ENCODE measurements at places on chromosomes 2 and 18. TPM values are rescaled to one million over a fixed set of nuclear protein-coding genes. Genes with fewer than 3 reads are reported as not detected.

The KYNU gene
- total RNA-seq: 0.27 TPM

The MAP3K19 gene
- not detected for total RNA-seq

The UGT1A1 gene
- not detected for total RNA-seq

GRCh38 chr2:113979191-113980128 is 89.6 kb downstream of the ACTR3 start:
- DNase-seq: peak; percentile 13

- DNase-seq: no peak
These were observed 326.9 kb downstream of the FSIP2 start for GRCh38 chr2:186065491-186065890.

GRCh38 chr2:221779614-221780067 is 207.5 kb upstream of the EPHA4 start:
- no peak for DNase-seq

GRCh38 chr2:128734521-128735295 is 416.0 kb upstream of the HS6ST1 start:
- DNase-seq: peak; percentile 65

GRCh38 chr2:239800785-239801386 is 224.3 kb downstream of the NDUFA10 start:
- DNase-seq: no peak

DNA sequence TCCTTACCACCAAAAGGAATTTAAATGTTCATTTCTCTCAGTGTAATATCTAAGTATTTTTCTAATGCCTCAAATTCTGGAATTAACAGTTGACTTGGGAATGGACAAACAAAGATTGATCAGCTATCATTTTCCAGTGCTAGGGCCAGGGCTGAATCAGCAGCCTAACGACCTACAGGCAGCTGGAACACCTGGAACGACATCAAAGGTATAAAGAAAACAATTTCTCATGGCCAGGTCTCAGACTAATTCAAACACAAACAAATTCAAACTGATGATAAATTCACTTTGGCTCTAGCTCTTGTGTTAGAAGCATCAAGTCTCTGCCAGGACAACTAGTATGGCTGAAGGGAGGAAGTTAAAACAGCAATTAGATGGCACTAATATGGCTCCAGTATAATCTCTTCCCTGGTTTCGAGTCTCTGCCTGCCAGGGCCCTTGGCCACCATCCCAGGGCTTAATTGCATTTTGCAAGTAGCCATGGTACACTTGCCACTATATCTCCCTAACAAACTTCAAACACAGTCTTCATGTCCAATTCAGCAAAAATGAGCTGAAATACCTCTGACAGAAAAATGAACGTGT is 70.2 kb upstream of the FSHR start:
- DNase-seq: no peak

DNA sequence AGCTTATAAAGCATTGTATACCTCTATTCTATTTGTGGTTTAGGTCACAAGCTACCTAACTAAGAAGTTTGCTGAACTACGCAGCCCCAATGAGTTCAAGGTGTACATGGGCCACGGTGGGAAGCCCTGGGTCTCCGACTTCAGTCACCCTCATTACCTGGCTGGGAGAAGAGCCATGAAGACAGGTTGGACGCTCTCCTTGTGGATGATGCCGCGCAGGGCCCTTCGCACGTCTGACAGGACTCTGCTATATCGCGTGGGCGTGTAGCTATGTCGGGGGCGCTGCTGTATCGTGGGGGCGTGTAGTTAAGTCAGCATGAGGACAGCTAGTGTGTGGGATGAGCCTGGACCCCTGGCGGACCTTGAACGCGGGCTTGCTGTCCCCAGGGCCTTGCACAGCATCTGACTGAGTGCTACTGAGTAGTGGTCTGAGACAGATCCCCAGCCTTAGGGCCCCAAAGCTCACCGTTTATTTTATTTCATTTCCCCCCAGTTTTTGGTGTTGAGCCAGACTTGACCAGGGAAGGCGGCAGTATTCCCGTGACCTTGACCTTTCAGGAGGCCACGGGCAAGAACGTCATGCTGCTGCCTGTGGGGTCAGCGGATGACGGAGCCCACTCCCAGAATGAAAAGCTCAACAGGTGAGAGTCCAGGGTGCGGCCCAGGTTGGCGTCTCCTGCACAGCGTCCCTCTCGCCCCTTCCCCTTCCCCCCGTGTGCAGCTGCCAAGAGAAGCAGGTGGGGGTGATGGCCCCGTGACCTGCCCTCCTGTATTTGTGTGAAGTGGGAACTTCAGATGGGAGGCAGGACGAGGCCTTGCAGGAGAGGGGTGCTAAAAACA is 15.6 kb upstream of the CNDP1 start:
- no peak for DNase-seq

DNA sequence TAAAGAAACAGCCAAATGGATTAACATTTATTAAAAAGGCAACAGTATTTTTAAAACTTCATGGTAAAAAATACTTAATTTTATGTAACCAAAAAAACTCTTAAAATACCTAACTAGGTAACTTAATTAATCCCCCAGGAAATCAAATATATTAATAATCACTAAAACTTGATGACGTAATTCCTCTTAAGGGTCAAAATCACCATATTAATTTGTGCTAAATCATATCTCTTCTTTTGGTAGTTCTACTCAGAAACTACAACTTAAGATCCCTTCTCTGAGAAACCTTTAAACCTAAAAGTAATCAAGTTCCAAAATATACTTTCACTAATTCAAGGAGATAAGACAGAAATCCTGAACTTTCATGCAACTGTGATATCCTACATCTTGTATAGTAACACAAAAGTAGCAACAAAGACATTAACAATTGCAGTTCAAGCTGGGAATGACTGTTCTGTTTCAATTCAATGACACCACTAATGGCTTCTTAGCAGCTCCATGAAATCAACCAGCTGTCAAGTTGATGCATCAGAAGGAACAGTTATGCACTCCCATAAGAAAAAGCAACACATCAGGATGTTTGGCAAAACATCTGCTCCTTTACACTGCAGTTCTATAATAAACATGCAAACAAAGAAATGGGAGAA is 4.0 kb downstream of the BAZ2B start:
- no peak for DNase-seq

DNA sequence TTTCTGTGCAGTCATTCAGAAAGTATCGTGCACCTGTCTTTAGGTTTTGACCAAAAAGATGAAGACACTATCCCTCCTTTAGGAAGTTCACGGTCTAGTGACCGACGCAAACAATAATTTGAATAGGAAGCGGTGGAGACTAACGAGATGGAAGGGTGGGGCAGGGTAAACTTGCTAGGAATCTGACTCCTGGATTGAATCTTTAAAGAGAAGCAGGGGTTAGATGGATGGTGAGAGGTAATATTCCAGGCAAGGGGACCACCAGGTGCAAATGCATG is 651 bp upstream of the TXNL1 start:
- DNase-seq: peak; percentile 31

GRCh38 chr18:40235836-40236235 is 1719.2 kb upstream of the PIK3C3 start:
- no peak for DNase-seq

DNA sequence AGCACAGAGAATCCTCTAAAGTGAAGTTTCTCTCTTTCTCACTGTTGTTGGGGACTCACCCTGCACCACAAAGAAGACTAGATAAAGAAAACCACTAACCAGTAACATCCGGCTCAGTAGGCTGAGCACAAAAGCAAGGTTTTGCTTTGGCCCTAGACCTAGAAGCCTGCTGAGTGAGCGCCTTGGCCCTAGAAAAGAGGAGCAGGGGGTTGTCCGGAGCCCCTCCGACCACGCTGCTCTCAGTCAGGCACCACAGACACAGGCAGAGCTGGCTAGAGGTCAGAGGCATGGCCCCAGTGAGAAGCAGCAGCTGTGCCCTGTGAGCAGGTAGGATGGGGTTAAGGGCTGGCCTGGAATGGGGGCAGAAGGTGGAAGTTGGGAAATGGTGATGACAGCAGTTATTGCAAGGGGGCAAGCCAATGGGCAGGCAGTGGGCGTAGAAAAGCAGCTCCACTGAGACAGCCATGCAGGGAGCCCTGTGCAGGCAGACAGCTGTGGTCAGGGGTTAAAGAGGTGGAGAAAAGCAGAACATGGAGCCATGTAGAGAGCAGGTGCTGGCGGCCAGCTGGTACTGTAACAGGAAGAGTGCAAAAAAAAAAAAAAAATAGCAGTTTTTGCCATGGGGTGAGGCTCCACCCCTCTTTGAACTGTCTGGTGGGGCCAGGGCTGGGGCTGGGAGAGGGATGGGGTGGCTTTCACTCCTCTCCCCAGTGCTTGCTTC is 36.9 kb upstream of the SLC14A1 start:
- no peak for DNase-seq

GRCh38 chr2:40534528-40534927 is 82.6 kb upstream of the SLC8A1 start:
- DNase-seq: peak; percentile 13

GRCh38 chr18:12315490-12315889 is 7.4 kb downstream of the TUBB6 start:
- no peak for DNase-seq

GRCh38 chr2:62391696-62392095 is 114.3 kb downstream of the TMEM17 start:
- DNase-seq: no peak

DNA sequence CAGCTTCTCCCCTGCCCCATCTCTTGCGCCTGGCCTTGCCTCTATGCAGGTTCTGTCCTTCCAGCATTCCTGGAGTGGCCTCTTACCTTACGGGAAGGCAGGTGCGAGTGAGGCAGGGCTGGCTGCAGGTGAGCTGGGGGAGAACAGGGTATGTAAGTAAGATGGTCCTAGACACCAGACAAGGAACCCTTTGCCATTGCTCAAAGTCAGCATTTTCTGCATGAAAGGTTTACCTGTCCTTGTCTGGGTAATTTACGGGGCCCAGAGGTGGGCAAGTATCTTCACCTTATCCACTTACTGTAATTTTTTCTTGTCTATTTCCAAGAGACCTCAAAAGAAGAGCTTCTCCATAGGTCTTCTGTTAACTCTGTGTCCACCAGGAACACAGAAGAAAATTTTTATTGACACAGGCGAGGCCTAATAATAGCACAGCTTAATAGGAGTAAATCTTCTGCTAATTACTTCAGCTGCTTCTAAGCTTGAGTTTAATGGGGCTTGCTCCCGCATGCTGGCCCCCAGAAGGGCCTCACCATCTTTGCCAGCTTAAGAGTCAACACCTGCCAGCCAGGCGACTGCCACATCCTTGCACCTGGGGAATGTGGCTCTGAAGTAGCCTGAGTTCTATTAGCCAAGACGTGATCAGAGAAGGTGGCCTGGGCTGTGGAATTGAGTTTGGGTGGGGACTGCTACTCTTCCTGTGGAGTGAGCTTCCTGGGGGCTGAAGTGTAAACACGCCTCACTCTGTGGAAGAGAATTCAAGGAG is 27.1 kb downstream of the PCARE start:
- DNase-seq: no peak
